EL (cell line): ENCODE measurements at places on chromosomes 11 and 22.

- no peak for DNase-seq
These were observed 5.9 kb downstream of the TMEM121B start for GRCh38 chr22:17115236-17115635.

DNA sequence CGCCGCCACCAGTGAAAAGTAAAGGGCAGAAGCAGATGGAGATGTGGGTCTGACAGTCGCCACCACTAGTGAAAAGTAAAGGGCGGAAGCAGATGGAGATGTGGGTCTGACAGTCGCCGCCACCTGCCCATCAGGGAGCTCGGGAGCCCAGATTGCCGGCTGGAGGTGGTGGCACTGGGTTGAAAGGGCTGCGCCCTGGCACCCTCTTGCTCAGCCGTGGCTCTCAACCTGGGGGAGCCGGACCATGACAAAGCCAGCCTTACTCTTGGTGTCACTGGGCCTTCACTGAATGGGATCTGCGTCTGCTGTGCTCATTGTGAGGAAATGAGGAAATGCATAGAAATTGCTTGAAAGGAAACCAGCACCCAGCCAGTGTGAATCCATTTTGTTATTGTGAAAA lies 36.3 kb downstream of the AP2A2 start:
- no peak for DNase-seq

DNA sequence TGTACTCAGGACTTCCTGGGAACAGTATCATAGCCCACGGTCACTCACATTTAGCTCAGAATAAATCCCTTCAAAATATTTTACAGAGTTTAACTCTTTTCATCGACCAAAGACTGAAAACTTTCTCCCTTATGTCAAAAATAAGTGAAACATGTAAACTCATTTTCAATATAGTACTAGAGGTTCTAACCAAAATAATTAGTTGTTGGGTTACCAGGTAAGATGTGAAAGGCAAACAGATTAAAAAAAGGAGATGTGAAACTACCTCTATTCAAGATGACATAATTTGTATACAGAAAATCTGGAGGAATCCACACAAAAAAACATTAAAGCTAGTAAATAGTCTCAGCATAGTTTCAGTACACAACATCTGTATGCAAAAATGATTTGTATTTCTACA lies 20.3 kb downstream of the XKR3 start:
- no peak for DNase-seq

DNA sequence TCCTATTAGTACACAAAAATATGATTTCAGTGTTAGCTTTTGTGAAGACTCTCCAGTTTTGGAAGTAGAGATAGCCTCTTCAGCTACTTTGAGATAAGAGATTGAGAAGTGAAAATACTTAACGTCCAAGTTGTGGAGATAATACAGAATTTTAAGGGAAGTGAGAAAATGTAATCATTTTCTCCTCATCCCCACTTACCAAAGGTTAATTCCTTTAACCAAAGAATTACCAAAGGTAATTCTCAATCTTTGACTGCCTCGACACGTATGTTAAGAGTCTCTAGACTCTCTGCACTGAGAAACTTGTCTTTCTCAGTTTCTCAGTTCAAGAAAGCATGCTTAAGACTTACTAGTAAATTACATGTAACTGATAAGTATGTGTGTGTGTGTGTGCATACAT lies 15.3 kb downstream of the C11orf54 start:
- no peak for DNase-seq

GRCh38 chr11:69638941-69639681 lies 1.8 kb upstream of the CCND1 start:
- peak; percentile 98 for DNase-seq

DNA sequence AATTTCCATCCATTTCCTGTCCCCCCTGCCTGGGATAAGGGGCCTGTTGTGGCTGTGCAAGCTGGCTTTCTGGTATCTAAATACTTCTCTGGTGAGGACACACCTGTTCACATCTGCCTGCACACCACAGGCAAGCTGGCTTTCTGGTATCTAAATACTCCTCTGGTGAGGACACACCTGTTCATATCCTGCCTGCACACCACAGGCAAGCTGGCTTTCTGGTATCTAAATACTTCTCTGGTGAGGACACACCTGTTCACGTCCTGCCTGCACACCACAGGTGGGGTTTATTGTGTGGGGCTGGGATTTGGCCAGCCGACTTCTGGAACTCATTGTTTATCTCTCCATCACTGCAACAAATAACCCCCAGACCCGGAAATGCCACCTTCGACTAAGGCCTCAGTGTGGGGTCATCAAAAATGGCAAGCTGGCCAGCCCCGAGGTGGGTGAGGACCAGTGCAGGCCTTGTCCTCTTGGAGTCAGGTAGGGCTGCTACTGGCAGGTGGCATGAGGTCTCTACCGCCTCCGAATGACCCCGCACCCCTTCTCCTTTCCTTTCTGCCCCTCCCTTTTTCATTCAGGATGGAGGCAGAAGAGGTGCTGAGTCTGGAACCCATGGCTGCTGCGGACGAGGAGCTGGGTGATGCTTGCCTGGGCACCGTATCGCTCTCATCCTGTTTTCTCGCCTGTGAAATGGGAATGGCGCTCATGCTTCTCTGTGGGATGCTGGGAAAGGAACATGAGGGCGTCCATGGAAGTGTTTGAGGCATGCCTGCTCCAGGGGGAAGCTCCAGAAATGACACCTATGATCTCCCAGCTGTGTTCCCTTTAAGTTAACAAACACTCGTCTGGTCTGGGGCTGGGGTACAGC lies 43.5 kb upstream of the MYEOV start:
- DNase-seq: no peak

- DNase-seq: no peak
These were observed 45.1 kb downstream of the UBASH3B start for GRCh38 chr11:122700666-122701065.

DNA sequence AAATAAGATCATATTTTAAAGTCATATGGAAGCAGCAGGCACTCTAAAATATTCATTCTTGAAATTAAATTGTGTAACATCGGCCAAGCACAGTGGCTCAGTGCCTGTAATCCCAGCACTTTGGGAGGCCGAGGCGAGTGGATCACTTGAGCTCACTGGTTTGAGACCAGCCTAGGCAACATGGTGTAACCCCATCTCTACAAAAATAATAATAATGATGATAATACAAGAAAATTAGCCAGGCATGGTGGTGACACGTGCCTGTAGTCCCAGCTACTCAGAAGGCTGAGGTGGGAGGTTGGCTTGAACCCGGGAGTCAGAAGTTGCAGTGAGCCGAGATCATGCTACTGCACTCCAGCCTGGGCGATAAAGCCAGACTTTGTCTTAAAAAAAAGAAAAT lies 77.4 kb downstream of the TRIM29 start:
- DNase-seq: no peak

DNA sequence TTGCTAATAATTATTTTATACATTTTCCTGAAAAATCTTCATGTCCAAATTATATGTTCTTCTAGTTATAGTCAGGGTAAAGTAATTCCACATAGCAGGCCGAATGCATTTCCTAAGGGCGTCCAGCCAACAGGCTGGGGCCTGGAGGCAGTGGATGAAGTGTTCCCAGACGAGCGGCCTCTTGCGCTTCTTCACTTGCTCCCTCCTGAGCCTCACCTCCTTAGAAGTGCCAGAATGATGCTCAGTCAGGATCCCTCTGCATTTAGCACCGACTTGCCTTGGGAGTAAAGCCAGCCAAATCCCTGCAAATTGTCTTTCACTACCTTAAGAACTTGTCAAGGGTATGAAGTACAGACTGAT lies 1.5 kb downstream of the OLFML1 start:
- DNase-seq: no peak

DNA sequence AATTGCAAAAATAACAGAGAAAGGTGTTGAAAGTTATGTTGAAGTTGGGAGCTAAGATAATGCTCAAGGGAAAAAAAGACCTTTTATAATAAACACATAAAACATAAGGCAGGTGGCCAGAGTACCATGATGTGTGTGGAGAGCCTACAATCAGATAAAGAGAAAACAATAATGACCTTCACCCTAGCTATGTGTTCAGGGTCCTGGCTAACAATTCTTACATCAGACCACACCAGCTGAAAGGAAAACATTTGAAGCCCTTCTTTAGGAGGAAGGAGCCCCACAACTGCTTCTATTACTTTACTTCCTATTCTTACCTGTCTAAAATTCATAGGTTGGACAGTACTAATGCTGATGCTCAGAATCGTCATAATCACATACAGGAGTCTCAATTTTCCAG lies 2.5 kb downstream of the TSG101 start:
- no peak for DNase-seq

DNA sequence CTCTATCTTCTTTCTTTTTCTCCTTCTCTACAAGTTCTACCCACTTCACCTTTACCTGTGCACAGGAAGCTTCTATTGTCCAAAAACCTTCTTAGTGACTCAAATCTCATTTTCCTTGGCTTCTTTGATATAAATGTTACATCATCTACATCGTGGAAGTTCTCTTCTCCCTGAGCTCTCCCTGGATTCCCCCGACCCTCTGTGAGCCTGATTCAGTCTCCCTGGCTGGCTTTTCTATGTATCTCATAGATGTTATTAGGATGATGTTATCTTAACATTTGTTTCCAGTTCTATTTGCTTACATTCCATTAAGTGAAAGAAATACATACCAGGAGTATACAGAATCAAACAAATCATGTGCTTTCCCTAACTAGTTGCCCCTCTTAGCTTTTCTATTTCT lies 235.8 kb upstream of the PITPNB start:
- DNase-seq: peak; percentile 22

GRCh38 chr11:57402188-57403002 lies 11.9 kb upstream of the PRG2 start:
- DNase-seq: peak; percentile 33
